Activated CD4-positive, alpha-beta T cell treated with anti-CD3 and anti-CD28 coated beads, Interleukin-2, amount 50 U/mL, for 1 hour (primary cell): ENCODE measurements at places on chromosomes 6 and 20.
A peak's percentile ranks its signal among the peaks of the same experiment; 100 is the strongest.

DNA sequence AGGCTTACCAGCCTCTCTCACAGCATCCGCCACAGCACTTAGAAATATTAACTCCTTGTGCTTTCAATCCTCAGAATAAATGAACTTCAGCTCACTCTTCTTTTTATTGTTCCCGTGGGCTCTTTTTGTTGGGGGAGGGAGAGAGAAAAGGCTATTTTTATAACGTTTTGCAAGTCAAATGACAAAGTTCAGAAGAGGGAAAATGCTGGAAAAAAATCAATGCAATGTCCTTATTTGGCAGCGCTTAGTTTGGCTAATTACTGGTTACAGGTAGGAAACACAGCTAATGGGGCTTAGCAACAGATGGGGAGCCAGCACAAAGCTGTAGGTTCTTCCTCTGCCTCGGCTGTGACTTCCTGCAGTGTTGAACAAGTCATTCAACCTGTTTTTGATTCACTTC lies 1067.0 kb upstream of the MAP3K7 start:
- no peak for DNase-seq

GRCh38 chr20:3164043-3164762 lies 4.5 kb upstream of the FASTKD5 start:
- DNase-seq: no peak

- DNase-seq: peak; percentile 71
These were observed 51.2 kb upstream of the RNF182 start for GRCh38 chr6:13873288-13874190.

GRCh38 chr6:138590796-138591709 lies 91.8 kb upstream of the NHSL1 start:
- peak; percentile 21 for DNase-seq

GRCh38 chr20:41618807-41619311 lies 682 bp upstream of the CHD6 start:
- DNase-seq: peak; percentile 1

- DNase-seq: no peak
These were observed 72.4 kb downstream of the FGD2 start for GRCh38 chr6:37077905-37078296.

GRCh38 chr6:5707281-5708045 lies 299.3 kb downstream of the NRN1 start:
- no peak for DNase-seq

DNA sequence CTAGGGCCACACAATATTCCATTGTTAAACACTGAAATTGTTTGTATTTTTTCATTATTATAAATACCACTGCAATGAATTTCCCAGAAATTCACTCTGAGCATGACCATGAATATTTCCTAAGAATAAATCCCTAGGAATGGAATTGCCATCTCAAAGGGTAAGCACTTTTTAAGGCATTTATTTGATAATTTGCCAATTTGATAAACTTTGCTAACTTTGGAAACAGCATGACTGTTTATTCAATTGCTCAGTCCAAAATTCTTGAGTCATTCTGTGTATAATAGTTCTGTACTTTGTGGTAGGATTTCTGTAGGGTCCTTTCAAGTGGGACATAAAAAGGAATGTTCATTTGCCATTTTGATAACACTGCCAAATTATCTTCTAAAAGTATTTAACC lies 44.2 kb upstream of the TOX2 start:
- DNase-seq: no peak

DNA sequence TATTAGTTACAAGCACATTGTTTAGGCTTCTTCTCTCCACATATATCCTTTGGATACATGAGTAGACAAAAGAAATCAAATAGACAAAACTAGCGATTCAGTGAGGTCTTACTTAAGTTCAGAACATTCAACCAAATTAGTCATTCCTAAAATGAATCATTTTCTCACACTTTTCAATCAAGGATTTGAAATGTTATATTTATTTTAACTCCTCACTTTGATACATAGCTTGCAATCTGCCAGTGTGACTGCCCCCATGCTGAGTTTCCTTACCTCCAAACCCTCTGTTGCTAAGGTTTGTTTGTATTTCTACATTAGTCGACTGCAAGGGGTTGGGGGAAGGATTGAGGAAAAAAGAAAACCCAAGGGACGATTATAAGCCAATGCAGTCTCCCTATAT lies 3.5 kb upstream of the MOXD1 start:
- DNase-seq: no peak

DNA sequence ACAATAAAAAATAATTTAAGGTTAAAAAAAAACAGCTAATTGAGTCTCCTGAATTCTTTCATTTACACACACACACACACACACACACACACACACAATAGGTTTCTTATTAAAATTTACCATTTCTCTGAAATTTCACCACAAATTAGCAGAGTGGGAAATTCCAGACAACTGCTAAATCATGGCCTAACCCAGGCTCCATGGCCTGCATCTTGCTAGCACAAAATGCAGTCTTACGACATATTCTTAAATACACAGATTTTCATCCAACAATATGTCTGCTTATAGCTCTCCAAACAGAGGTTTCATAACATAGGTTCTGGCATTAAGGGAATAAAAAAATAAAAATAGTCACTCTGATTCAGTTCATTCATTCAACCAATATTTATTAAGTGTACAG lies 46.9 kb downstream of the SOD2 start:
- DNase-seq: no peak

DNA sequence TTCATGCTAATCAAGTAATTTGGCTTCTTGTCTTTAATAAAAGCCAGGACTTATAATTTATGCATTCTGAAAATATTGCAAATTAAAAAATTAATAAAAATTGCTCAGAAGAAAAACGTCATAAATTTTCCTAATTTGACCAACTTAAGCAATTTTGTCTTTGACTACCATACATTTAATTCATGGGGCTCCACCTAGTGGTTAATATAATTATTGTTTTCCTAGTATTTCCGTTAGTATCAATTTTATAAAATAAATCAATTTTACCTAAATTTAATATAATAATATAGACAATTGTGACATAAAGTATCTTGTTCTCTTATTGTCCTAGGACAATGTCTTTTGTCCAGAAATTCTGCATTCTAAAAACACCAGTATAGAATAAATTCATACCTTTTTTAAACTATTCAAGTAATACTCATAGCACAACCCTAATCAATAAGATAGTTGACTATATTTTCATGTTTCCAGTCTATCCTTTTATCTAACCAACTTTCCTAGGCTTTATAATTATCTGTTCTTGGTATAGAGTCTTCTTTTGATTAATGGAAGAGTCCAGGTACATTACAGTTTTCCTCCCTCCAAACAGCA lies 319.9 kb downstream of the TRDN start:
- no peak for DNase-seq

DNA sequence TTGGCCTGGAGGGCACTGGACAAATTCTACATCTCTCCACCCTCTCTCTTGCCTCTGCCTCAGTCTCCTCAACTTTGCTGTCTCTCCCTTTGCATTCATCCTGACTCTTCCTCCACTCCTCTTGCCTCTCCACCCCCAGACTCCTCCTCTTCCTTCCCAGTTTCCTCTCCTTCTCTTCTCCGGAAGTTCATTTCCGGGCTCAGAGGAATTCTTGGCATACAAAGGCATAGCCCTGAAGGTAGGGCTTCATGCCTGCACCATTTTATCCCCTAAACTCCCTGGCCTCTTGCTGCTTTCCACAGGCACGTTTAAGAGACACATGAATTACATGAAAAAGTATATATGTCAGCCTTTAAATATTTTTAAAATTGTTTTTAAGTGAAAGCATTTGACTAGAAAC lies 10.6 kb downstream of the BFSP1 start:
- DNase-seq: no peak

- no peak for DNase-seq
These were observed 7.9 kb downstream of the ROS1 start for GRCh38 chr6:117417851-117418250.

DNA sequence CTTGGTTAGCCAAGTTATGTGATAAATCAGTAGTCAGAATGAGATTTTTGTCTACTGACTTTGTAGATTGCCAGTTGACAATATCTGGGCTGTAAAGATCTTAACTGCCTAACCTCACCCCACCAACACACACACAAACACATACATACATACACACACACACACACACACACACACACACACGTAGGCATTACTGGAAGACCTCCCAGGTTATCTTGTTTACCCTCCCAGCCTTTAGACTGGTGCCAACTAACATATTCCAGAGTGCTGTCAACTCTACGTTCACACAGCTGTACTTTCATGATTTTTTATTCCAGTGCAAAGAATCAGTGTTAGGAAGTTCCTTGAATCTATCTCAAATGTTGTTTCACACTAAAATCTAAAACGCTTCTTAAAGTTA lies 38.9 kb downstream of the BMP5 start:
- no peak for DNase-seq

DNA sequence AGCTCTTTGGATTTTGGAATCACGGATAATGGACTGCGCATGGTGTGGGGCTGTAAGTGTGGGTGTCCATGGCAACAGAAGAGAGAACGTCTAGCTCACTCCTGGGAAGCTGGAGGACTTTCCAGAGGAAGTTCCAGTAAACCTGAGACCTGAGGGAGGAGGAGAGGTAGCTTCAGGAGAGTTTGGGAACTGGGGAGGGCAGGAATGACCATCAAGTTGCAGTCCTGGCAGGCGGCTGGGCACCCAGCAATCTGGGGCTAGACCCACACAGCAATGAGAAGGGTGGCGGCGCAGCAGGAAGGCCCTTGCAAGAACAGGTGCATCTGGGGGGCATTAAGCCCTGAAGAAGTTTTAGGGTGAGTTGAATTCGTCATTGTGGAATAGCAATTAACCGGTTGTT lies 95.9 kb downstream of the FOXC1 start:
- DNase-seq: no peak

DNA sequence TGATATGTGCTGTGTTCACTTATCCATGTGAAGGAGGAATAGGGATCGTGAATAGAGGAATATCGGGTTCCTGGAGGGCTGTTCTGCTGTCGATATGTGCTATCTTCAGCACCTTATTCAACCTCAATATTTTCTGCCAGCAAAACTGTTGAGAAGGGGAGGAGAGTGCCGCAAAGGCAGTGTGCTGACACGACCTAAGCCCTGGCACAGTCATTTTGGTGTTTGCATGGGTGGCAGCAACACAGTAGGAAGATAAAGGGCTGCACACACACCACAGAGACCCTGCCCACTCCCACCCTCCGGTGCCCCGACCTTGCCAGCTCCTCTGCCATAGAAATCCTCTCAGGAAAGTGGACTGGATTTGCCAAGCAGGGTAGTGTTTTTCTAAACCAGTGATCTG lies 47.0 kb downstream of the ZDHHC14 start:
- DNase-seq: no peak

DNA sequence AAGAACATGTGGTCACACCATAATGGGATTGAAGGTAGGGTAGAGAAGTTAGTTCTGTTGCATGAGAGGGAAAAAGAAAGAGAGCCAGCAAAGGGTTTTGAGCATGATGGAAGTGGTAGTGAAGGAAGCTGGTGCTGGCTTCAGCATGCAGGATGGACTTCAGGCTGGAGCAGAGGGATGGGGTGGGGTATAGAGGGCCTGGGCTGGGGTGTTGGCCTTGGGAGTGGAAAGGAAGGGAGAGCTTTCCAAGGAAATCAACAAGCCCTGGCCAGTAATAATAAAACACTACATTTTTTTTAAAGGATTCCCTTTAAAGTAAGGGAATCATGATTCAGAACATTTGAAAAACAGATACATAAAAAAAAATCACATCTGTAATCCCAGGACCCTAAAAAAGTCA lies 61.2 kb downstream of the LAMA4 start:
- no peak for DNase-seq

- no peak for DNase-seq
These were observed 22.8 kb upstream of the FOXC1 start for GRCh38 chr6:1586861-1587450.

- no peak for DNase-seq
These were observed 7.2 kb downstream of the MMS22L start for GRCh38 chr6:97275804-97276203.

GRCh38 chr6:45369870-45370269 lies 7.9 kb downstream of the SUPT3H start:
- no peak for DNase-seq

- DNase-seq: no peak
These were observed at the start of gene LRRN4 for GRCh38 chr20:6053776-6054688. Gene LRRN4, minus strand, starts transcription at chr20:6054060. Its CDS starts 1,261 bp downstream, at chr20:6052799.

DNA sequence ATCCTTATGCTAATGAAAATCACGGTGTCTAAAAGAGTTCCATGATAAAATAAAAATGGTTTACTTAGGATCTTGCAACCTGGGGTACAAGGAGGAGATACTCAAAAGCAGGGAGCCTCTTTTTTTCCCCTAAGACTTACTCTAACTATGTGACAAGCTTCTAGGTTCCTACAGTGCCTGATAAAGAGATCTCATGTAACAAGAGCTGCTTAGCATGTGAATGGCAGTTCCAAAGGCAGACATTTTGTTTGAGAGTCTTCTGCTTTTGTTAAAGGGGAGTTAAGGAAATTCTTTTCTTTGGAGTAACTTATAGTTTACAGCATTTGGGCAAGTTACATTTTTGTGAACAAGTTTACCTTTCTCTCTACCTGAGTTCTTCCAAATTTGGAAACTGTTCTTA lies 945.8 kb upstream of the ADGRB3 start:
- DNase-seq: no peak
